Central memory CD4-positive, alpha-beta T cell (primary cell): ENCODE measurements at places on chromosomes 1 and 21.

DNA sequence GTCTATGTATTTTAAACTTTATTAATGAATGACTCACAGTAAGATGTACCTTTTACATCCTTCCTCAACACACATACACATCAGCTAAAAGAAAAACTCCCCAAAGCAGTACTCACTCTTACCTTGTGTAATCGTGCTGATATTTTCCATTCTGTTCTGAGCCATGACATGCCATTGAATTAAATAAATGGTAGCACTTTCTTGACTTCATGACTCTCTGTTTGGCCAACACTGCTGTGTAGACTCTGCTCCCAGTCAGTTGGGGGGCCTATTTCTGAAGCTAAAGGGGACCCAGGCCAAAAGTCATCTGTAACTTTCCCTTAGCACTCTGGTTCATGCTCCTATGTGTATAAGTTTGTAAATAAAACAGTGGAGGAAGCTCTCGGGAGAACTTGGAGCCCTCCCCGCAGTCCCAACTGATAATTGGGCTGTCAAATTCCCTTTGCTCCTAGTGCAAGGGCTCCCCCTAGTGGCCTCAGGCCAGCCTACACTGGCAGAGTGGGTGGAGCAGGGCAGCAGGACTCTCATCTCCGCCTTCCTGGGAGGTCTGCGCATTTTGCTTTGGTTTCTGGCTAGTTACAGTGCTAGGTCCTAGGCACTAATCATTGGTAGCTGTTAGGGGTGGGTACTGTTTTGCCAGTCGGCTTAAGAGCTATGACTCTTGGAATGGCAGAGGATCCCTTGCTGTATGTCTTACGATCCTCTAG lies 1.7 kb upstream of the FYB2 start:
- DNase-seq: peak; percentile 17

GRCh38 chr1:203161175-203161574 lies 14.5 kb downstream of the MYBPH start:
- no peak for DNase-seq

GRCh38 chr1:211928993-211929637 lies 98.6 kb upstream of the LPGAT1 start:
- DNase-seq: no peak

- peak; percentile 6 for DNase-seq
These were observed 120.2 kb upstream of the KCNE2 start for GRCh38 chr21:34243562-34243961.

- DNase-seq: no peak
These were observed 126.1 kb upstream of the CACHD1 start for GRCh38 chr1:64343823-64344190.

GRCh38 chr1:36339215-36339614 lies 15.8 kb upstream of the EVA1B start:
- no peak for DNase-seq

GRCh38 chr21:39238275-39238674 lies 55.0 kb upstream of the PSMG1 start:
- DNase-seq: no peak

- DNase-seq: no peak
These were observed 18.7 kb upstream of the WARS2 start for GRCh38 chr1:119159111-119159510.

DNA sequence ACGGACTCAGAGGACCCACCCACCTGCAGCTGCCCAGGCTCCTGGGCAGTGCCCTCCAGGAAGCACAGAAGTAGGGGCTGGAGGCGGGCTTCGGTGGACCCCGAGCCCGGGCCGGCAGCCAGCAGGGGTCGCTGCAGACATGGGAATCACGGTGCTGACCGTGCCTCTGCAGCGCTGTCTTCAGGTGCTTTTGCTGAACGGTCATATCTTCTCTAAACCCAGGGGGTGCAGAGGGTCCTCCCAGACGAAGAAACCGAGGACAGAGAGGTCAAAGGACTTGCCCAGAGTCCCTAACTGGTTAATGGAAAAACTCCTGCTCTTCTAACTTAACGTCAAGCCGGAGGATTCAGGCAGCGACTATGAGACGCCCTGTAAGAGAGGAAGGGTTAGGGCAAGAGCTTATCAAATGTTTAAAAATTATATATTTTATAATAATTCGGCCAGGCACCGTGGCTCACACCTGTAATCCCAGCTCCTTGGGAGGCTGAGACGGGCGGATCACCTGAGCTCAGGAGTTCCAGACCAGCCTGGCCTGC lies 21.5 kb upstream of the LEFTY2 start:
- peak; percentile 14 for DNase-seq

DNA sequence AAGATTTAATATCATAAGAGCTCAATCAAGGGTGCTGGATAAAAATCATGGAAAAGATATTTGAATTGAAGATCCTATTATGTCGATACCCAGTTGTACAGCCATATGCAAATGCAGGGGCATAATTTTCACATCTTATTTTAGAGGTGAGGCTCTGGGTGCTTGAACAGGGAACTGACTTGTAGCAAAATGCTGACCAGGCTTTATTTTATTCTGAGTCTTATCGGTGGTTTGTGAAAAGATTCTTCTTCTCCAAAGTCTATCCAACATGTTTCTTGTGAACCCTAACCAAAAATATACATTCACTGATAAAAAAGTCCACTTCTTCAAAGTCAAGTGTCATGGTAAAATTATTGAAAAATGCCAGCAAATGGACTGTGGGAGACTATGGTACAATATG lies 475.5 kb upstream of the NEGR1 start:
- no peak for DNase-seq

GRCh38 chr1:244050014-244050834 lies 859 bp upstream of the ZBTB18 start:
- peak; percentile 3 for DNase-seq

GRCh38 chr1:237042892-237043576 lies 1.1 kb downstream of the RYR2 start:
- DNase-seq: no peak

GRCh38 chr1:204503122-204503912 lies 8.7 kb upstream of the PIK3C2B start:
- DNase-seq: peak; percentile 69

DNA sequence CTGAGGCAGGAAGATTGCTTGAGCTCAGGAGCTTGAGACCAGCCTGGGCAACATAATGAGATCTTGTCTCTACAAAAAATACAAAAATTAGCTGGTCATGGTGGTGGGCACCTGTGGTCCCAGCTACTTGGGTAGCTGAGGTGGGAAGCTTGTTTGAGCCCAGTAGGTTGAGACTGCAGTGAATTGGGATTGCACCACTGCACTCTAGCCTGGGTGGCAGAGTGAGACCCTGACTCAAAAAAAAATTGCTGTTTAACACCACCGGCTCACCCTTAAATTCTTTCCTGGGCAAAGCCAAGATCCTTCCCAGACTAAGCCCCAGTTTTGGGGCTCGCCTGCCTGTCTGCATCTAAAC lies 6.6 kb upstream of the NSUN4 start:
- DNase-seq: no peak

DNA sequence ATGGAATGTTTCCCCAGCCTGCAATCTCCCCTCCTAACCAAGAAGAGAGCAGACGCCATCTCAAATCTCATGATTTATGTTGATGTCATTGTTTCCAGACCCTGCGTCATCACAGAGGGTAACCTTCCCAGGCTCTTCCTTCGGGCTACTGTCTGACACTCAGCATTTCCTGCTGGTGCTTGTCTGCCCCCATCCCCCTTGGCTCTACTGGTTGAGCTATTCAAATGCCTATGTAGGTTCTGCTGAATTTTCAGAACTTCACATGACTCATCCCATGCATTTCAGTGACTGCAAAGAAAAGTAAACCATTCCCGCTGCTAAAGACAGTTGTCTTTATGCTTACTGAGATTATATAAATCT lies 24.8 kb upstream of the ITPKB start:
- DNase-seq: peak; percentile 19
